NCI-H69 (cell line): ENCODE measurements at places on chromosomes 1 and 21.
A peak's percentile ranks its signal among the peaks of the same experiment; 100 is the strongest.

DNA sequence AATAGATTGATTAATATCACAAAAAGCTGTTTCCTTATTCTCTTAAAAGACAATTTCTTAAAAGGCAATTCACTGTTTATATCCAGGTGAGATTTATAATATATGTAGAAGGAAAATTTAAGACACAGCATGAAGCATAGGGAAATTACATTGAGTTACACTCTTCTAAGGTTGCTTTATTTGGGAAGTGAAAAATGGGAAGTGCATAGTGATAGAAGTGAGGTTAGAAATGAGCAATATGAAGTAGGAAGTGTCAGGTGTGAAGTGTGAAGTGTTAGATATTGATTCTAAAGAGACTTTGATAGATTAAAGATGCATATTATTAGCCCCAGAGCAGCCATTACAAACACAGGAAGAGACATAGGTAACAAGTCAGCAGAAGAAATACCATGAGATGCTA lies 40.3 kb downstream of the FH start:
- DNase-seq = no peak

GRCh38 chr1:224070521-224070920 lies 43.4 kb upstream of the FBXO28 start:
- peak; percentile 56 for DNase-seq

DNA sequence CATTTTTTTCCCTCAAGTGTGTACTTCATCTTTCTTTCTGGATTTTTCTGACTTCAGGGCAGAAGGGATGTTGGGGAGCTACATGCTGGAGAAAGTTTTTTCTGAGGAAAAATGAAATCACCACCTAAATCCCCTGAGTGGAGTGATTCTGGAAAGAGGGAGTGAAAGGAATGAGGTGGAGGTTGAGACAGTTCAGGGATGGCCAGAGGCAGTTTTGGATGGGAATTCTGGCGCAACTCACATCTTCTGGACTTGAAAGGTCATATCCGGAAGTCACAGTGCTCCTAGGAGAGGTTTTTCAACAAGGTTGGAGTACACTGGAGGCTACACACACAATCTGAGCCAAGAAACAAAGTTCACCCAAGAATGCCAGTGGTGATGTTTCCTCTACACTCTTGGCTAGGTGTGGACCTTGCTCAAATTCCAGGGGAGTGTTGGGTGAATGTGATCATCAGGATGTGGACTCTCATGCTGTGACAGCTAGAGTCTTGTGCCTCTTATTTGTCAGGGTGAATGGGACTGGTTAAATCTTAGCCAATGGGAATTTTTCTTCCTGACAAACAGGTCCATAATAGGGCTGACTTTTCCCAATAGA lies 161.5 kb downstream of the HLX start:
- DNase-seq = no peak

DNA sequence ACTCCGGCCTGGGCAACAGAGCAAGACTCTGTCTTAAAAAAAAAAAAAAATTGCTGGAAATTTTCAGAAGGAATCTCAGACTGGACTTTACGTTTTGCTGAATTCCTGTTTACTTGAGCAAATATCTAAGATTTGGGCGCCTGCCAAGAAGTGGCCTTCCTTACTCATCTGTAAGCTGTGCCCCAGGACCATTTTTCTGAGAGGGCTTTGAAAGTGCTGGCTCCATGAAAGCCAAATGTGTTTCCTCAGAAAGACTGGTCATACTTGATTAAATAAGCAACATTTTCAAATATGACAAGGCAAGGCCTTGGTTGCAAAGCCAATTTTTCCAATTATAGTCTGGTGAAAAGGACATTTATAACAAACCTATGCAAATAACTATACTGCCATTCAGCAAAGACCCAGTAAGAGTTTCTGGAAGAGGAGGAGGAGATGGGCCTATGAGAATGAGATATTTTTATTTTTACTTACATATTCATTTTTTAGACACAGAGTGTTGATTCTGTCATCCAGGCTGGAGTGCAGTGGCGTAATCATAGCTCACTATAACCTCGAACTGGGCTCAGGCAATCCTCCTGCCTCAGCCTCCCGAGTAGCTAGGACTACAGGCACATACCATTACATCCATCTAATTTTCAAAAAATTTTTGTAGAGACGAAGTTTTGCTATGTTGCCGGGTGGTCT lies 56.3 kb upstream of the HTR1D start:
- peak; percentile 8 for DNase-seq

GRCh38 chr1:161037661-161038522 lies 872 bp downstream of the TSTD1 start:
- no peak for DNase-seq

DNA sequence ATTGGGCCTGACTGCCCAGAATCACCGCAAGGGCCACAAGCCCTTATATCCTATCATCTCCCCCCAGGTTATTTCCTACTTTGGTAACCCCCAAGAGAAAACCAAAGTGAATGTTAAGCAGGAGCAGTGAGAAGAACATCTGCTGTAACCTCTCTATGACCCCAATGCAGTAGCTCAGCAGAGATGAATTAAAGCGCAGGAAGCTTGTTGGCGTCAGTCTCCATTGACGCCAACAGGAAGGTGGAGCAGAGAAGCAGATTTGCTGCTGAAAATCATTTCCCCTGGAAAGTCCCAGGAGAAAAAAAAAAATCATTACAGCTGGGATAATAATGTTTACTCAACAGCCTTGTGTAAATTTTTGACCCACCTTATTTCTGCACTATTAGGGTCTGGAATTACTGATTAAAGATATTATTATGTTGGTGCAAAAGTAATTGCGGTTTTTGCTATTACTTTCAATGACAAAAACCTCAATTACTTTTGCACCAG lies 33.2 kb upstream of the FAM163A start:
- peak; percentile 42 for DNase-seq

- peak; percentile 23 for DNase-seq
Observed at GRCh38 chr1:212247179-212247721, 38.0 kb upstream of the PPP2R5A start.

DNA sequence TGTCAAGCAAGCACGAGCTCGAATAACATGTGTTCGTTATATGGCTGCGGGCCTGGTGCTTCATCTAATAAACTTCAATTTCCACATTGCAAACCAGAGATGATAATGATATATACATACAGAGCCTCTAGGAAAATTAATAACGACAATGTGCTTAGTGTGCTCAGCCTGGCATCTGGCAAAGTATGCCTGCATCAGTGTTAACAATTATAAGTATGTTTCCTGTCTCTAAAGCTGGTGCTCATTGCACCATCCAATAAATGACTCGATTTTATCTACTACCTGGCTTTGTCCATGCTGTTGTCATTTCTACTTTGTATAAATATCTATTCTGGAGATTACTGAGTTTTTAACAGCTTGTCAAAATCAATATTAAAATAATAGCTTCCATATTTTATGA lies 1402.6 kb downstream of the MRPL39 start:
- no peak for DNase-seq

DNA sequence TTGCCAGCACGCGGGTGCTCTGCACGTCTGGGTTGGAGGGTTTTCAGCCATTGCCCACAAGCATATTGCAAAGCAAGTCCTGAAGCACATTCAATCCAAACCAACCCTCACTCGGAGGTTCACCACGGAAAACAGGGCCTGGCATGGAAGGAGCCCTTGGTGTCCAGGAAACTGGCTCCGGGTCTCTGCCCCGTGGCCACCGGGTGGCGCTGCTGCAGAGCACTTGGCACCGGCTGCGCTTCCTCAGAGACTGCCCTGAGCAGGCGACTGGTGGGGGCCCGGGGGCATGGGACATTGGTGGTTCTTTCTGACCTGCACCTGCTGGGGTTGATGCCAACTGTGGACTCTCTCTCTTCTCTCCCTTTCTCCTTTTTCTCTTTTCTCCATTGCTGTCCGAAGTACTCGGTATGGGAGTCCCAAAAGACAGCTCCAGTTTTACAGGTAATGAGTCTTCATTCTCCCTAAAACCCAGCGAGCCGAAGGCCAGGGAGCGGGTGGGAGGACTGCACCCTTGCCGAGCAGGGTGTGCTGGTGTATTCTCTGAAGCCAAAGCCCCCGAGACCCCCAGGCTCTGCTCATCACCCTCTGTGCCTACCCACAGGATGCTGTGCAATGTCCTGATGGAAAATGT lies 4.1 kb upstream of the KCNAB2 start:
- peak; percentile 32 for DNase-seq

DNA sequence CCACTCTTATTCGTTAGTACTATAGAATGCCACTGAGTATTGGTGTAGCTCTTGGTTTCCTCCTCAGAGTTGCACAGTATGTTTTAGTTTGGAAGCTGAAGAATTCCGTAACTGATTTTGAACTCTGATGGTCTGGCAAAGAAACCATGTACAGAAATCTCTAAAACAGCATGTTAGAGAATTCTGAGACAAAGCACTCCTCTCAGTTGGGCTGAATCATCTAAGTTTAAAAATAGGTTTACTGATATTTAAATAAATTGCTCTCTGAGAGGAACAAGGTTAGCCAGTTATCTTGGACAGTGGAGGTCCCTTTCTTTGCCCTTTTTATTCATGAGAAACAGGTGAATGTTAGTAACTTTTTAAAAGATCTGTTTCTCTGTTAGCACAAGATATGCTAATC lies 43.8 kb downstream of the NCF2 start:
- DNase-seq = no peak

DNA sequence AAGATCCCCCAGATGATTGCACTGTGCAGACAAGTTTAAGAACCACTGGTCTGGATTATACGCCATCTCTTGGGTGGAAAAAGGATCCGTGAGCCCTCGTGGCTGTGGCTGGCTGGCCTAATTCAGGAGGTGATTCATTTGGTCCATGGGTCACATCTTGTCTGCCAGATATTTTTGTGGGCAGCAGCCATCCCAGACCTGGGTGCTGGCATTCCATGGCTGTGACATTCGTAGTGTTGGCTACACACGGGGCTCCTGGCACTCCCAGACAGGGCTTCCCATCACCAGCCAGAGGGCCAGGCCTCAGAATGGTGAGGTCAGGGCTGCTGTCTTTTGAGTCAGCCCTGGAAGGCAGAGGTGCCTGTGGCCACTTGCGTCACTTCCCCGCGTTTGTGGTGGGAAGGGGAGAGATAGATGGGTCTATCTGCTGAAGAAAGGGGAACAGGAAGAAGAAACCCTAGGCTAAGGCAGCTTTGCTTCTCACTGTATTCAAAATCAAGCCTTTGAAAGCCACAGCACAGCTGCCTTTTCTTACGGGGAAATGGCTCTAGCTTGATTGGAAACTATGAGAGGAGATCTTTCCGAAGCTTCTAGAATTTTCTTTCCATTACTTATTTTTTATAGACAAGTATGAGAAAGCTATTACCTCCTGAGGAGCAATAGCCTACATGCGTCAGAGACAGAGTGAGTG lies 32.4 kb downstream of the EIF2D start:
- DNase-seq = no peak

DNA sequence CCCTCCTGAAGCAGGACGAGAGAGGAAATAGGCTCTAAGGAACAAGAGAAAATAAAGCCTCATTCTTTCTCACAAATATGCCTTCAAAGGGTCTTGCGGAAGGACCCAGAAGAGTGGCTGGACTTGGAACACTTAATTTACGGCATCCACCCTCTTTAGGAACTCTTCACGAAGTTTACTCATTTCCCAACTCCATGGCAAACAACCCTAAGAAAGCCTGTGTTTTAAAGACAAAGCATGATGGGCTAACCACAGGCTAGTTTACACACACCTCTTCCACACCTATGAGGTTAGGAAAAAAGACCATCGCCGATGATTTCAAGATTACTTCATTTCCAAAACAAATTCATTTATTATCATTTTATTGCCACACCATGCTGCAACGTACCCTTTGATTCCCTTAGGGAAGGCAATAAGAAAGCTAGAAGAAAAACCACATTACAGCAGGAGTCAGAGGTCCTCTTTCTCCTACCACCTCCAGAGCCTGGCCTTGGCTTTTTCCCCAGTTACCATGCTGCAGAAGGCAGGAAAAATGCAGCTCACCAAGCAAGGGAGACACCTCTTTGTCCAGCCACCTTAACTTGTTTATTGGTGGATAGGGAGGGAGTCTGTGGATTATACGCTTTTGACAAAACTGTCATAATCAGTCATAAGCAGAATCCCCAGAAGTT lies 29.6 kb downstream of the CHI3L2 start:
- no peak for DNase-seq

- no peak for DNase-seq
Observed at GRCh38 chr1:231020816-231021215, 19.2 kb downstream of the FAM89A start.

DNA sequence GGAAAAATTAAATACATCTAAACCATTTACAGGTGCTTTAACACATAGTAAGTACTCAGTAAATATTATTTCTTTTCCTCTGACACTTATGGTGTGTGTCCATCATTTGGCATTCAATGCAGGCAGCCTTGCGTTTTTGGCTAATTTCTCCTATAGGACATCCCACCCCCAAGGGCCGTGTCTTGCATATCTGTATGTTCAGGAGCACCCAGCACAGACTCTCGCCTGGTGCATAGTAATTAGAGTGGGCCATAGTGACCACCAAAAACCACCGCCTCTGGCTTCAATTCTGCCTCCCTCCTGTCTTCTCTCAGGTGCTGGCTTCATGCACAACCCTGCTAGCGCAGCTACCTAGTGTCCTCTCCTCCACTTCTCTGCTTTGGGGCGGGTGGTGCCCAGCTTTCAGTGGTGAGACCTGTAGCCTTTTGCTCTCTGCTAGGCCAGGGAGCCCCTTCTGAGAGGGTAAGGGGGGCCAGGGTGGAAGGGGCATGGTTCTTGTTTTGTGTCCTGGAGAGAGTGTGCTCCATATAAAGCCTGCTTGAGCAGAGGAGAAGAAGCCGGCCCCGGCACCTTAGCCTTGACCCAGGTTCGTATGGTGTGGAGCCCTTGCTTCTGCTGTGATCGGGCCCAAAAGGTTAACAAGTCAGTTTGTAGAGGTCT lies 33.4 kb downstream of the BATF3 start:
- DNase-seq = no peak

DNA sequence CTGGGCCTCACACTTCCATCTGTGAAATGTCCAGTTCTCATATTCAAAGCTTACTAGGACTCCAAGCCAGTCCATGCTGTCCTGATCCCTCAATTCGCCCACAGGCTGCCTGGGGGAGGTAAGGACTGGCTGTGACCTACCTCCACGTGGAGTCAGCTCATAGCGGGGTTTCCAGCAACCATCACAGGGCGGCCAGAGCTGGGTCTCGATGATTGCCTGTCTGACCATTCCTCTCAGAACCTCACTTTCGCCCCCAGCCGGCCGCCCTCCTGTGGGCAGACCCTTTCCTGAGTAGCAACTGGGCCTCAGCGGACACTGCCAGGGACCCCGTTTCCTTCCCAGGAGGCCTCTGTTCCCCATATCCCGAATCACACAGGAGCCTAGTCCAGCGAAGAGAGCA lies 3.4 kb upstream of the RUNX3 start:
- no peak for DNase-seq

DNA sequence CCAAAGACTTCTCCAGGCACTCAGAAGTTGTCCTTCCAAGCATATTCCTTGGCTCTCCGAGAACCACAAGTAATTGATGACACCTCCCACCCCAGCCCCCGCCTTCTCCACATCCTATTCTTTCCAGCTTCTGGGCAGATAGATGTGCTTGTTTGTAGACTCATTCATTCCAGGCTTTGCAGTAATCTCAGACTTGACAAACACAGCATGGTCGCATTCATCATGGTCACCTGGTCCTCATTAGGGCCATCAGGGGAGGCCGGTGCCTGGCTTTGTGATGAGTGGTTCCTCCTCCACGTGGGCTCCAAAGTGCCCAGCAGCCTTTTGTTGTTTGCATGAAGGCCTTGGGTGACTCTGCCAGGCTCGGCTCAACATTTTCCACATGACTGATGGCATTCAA lies 28.5 kb upstream of the KCNE2 start:
- DNase-seq = peak; percentile 96
